ENCODE measurements at places on chromosomes 6 and 20.

DNA sequence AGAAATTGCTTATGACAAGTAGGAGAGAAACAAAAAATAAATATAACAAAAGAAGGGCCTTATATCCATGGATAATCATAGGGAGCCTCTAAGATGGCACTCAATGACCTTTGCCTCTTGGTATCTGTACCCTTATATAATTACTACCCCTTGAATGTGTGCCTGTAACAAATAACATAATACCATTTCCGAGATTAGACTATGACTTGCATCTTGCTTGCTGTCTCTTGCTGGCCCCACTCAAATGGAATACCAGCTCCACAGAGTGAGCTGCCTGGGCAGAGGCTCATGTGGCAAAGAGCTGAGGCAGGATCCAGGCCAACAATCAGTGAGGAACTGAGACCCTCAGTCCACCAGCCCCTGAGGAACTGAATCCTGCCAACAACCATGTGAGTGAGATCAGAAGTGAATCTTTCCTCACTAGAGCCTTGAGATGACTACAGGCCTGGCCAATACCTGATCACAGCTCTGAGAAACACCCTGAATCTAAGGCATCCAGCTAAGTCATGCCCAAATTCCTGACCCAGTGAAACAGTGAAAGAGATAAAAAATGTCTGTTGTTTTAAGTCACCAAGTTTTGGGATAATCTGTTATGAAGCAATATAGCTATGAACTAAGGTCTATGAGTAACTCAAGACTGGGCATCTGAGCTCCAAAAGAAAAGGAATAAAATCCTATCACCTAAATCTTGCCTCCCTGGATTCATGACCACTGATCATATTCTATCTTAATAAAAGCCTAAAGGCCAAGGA is 5.5 kb downstream of the KATNA1 start:
- no peak for DNase-seq

DNA sequence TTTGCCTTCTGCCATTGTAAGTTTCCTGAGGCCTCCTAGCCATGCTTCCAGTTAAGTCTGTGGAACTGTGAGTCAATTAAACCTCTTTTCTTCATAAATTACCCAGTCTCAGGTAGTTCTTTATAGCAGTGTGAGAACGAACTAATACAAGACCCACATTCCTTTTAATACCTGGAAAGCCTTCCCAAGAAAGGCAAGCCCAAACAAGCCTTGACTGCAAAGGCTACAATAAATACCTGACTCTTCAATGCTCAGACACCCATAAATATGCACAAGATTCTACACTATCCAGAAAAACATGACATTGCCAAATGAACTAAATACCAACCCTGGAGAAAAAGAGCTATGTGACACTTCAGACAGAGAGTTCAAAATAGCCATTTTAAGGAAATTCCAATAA is 338.8 kb downstream of the HAO1 start:
- no peak for DNase-seq

- DNase-seq: no peak
Measured at GRCh38 chr20:881051-881782, 34.9 kb downstream of the ANGPT4 start.

DNA sequence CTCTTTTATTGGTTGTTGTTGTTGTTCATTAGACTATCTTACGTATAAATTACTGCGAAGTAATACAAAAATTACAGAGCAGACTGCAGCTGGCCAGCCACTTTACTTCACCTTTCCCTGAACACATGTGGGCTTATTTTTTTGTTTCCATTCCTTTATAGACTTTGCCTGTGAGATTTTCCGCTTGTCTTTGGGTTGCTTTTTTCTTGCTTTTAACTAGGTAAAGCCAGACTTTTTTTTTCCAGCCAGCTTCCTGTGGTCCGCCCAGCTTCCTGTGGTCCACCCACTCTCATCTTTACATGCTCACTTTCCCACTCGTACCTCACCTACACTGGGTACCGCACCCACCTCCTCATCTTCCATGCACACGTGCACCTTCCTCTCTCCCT is 79.0 kb downstream of the IPCEF1 start:
- no peak for DNase-seq

DNA sequence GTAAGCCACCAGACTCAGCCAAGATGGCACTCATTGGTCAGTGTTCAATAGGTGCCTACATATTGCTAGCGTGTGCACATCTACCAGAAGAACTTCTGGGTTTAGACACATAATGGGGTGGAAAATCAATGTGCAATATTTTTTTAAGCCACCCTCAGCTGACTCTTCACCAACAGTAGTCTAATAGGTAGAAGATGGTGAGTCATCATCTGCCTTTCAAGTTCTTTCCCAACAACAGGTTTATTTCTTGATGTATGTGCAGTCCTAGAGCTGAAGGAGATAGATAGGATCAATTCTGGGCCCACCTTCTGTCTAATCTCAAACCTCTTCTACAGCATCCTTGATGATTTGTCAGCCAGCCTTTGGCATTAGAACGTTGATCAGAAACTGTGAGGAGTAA is 41.3 kb downstream of the IRAK1BP1 start:
- no peak for DNase-seq

DNA sequence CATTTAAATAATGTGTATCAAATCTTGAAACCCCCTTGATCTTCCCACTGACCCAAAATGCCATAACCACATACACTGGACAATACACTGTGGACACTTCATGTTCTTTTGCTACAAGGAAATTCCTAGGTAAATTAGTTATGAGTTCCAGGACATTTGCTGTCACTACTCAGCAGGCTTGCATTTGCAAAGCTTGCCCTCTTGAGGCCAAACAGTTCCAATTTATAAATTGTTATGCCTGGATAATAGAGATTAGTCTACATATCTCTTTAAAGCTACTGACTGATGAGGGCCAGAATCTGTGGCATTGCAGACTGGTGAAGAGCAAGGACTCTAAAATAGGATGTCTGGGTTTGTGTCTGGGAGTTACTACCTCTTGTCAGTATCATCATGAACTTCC is 17.4 kb upstream of the RAB32 start:
- DNase-seq: no peak

- DNase-seq: no peak
Measured at GRCh38 chr6:137332637-137333280, 113.6 kb upstream of the IFNGR1 start.

- DNase-seq: no peak
Measured at GRCh38 chr20:51326201-51326819, 216.2 kb downstream of the NFATC2 start.

GRCh38 chr6:151063842-151064647 is 175.7 kb upstream of the AKAP12 start:
- no peak for DNase-seq

- no peak for DNase-seq
Measured at GRCh38 chr6:33235221-33235634, 26.9 kb downstream of the RING1 start.

GRCh38 chr6:37623666-37624065 is 74.0 kb downstream of the MDGA1 start:
- DNase-seq: no peak

DNA sequence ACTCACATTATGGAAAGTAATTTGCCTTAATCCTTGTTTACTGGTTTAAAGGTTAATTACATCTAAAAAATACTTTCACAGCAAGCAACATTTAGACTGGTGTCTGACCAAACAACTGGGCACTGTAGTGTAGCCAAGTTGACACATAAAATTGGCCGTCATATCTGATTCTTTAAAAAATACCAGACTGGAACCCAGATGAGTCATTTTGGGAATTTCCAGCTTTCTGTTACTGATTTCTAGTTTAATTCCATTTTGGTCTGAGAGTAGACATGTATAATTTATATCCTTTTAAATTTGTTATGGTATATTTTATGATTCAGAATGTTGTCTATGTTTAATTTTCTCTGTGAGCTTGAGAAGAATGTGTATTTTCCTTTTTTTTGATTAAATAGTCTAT is 44.1 kb downstream of the SCP2D1 start:
- DNase-seq: no peak

All from NCI-H510A treated with DMSO at 0.1 percent for 48 hours (cell line).